ENCODE measurements at places on chromosomes 13 and 19.

GRCh38 chr19:31132753-31133110, 216.5 kb downstream of the TSHZ3 start:
- no peak for DNase-seq

DNA sequence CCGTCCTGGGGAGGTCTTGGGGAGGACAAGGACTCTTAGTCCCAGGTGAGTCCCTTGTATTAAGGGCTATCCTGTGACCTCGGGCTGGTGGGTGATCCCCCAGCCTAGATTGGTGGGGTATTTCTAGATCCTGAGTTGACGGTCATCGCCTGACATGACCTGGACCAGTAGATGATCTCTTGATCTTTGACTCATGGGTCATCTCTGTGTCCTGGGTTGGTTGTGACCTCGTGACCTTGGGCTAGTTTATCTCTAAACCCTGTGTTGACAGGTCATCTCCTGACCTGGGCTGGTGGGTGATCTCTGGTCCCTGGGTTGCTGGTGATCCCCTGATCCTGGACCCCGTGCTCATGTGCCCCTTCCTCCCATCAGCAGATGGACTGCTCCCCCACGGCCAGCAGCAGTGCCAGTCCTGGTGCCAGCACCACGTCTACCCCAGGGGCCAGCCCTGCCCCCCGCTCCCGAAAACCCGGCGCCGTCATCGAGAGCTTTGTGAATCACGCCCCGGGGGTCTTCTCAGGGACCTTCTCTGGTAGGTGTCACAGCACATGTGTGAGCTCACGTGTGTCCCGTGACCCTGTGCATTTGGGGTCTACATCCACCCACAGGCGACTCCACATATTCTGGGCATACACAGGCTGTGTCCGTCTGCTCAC, 6.3 kb downstream of the MIDN start:
- DNase-seq, result no peak

DNA sequence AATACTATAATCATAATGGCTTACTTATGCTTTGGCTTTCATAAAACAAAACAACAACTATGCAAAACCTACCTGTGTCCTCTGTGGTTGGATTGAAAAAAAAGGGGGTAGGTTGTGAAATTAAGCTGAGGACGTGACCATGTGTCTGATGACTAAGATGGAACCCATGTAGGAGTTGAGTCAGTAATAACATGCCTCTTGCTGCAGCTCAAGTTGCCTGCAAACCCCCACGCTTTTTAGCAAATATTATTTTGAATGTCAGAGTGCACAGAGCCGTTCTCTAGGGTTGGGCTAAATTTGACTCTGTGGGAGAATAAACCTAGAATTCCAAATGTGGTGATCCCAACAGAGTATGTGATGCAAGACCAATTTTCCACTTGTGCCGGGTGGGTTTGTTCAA, 209.3 kb downstream of the KCNRG start:
- DNase-seq, result no peak

DNA sequence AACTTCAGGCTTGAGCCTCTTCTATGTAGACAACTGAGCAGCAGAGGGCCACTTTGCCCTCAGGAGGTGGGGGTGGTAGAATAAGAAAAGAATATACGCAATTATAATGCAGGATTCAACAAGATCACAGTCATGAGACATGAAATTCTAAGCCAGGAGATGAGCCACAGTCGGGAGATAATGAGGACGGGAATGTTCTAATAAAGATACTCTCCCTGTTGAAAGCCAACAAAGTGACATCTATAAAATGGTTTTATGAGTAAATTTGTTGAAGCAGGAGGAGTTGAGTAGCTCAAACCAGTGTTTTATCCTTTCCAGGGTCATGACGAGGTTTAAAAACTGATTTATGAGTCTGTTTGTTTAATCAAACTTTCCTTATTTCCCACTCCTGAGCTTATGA, 152.0 kb upstream of the SERP2 start:
- no peak for DNase-seq

GRCh38 chr13:100398360-100398759, 190.2 kb downstream of the GGACT start:
- no peak for DNase-seq

- DNase-seq, result no peak
Measured at GRCh38 chr19:35177377-35178274, 23.1 kb downstream of the FXYD5 start.

DNA sequence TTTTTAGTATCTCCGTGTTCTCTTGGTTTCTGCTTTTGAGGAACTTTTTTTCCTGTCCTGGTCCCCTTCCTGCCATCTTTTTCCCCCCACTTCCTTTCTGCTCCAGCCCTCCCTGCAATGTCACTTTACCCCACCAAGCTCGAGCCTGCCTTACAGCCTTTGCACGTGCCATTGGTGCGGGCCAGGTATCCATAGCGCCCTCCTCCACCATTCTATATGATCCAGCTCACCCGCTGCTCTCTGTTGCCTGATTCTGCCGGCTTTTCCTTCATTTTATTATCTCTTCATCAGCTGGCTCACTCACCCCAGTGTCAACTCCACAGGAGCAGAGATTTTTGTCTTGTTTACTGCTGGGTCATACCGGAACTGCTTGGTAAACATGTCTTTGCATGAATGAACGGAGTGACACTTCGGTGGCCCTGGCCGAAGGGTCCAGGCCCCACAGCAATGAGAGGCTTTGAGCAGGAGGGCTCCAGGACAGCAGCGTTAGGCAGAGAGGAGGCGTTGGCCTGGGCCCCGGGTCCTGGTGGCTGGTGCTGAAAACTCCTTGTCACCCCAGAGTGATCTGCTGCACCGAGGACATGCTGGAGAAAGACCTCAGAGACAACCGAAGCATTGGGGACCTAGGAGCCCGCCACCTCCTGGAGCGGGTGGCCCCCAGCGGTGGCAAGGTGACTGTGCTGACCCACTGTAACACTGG, 1.2 kb downstream of the MRI1 start:
- no peak for DNase-seq

- DNase-seq, result peak; percentile 62
Measured at GRCh38 chr19:29263305-29264135, 50.6 kb upstream of the UQCRFS1 start.

DNA sequence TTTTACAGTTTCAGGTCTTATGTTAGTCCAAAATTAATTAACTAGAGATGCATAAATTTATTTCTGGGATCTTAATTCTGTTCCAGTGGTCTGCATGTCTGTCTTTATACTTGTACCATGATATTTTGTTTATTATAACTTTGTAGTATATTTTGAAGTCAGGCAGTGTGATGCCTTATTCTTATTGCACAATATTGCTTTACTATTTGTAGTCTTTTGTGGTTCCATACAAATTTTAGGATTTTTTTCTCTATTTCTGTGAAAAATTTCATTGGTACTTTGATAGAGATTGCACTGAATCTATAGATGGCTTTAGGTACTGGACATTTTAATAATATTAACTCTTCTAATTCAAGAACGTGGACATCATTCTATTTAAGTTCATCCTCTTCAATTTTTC, 304.0 kb downstream of the GPC5 start:
- DNase-seq, result no peak

DNA sequence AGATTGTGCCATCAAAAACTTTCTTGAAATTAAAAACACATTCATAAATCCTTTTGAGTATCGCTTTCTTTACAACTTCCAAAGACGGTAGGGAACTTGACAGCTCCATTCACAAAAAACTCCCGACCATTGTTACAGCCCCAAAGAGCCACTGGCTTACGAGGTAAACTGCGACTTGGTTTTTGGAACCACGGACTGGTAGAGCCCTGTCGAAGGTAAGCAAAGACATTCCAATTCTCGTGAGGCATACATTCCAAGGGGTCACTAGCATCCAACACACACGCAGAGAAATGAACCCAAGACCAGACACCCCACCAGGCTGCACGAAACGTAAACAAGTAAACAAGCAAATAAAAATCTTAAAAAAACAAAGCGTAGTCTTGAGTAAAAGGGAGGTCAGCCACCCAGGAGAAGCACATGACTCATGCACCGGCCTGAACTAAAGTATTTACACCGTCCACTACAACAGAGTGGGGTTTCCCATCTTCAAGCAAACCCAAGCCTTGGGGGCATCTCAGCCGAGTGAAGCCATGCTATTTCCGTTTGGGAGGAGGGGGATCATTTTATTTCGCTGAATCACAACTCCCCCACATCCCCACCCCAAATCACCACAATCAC, 1.4 kb downstream of the BRD4 start:
- peak; percentile 17 for DNase-seq

GRCh38 chr13:33798023-33798422, 19.9 kb upstream of the RFC3 start:
- no peak for DNase-seq

DNA sequence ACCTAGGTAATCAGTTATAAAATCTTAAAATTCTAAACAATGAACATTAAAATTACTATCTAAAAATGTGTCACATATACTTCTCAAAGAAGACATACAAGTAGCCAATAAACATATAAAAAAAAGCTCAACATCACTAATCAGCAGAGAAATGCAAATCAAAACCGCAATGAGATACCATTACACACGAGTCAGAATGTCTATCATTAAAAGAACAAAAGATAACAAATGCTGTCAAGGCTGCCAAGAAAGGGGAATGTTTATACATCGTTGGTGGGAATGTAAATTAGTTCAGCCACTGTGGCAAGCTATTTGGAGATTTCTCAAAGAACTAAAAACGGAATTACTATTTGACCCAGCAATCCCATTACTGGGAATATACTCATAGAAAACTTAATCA, 310.3 kb upstream of the EDNRB start:
- DNase-seq, result no peak

GRCh38 chr19:6489278-6490061, 7.9 kb upstream of the DENND1C start:
- DNase-seq, result no peak

- no peak for DNase-seq
Measured at GRCh38 chr13:20219577-20219976, 12.5 kb downstream of the GJB6 start.

GRCh38 chr13:29317828-29318227, 277.7 kb downstream of the SLC7A1 start:
- DNase-seq, result no peak

GRCh38 chr13:30807392-30807791, 72.0 kb downstream of the ALOX5AP start:
- DNase-seq, result no peak

DNA sequence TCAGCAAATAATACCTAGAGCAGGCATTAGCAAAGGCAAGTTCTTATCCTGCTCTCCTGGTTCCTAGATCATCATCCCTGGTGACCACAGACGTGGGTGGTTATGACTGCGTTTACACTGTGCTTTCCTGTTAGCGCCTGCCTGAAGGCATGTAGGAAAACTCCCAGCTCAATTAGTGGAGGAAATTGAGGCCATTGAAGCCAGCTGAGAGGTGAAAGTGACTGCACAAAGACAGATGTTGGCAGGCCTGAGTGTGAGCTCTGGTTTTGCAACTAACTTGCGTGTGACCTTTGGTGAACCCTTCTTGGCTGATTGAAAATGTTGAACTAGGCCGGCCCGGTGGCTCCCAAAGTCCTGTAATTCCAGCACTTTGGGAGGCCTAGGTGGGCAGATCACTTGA, 17.5 kb upstream of the NWD1 start:
- DNase-seq, result no peak

- no peak for DNase-seq
Measured at GRCh38 chr13:48938308-48938943, 37.3 kb upstream of the FNDC3A start.

DNA sequence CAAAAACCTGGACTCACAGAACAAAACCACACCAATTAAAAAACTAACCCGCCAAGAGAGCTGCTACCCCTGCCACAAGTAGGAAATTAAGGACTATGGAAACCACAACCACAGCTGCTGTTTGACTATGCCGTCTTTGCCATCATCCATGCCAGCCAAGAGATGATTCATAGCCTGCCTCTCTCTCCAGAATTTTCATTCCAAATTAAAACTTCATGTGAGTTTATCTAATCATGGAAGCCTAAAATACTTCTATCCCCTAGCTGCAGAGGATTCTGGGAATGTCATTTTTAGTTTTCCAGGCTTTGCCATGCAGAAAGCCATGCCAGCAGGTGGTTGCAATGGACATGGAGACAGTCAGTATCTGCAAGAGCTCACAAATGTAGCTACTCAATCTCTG, 27.6 kb upstream of the GTF2F2 start:
- no peak for DNase-seq

DNA sequence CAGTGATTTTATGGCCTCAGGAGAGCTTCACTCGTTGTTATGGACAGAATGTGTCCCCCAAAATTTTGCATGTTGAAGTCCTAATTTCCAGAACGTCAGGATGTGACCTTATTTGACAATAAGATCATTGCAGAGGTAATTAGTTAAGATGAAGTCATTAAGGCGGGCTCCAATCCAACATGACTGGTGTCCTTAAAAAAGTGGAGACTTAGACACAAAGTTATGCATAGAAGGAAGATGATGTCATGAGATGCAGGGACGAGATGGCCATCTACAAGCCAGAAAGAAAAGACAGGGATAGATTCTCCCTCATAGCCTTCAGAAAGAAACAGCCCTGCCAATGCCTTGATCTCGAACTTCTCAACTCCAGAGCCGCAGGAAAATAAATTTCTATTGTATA, 25.8 kb upstream of the SPATA13 start:
- DNase-seq, result no peak

DNA sequence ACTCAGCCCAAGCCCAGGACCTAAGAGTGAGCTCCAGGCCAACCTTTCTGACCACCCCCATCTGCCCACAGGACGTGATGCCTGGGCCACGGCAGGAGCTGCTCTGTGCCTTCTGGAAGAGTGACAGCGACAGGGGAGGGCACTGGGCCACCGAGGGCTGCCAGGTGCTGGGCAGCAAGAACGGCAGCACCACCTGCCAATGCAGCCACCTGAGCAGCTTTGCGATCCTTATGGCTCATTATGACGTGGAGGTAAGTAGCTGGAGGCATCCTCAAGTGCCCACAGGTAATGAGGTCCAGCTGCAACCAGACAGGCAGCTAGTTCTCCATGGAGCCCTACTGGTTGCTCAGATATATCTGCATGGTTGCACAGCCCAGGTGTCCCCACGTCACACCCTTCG, 14.8 kb downstream of the DDX39A start:
- DNase-seq, result no peak

DNA sequence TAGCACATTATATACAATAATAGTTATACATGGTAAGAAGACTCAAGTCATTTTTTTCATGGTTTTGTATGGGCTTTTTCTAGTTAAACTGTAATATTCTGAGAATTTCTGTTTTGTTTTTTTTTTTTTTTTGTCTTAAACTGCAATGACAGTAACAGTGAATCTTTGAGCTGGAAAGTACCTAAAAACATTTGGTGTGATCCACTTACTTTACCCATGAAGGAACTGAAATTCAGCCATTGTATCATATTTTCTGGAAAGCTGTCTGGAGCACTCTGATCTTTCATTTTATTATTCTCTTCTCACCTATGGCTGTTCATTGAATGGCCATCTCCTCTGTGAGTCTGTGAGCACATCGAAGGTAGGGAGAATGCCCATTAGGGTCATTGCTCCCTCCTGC, 37.8 kb downstream of the MYO16 start:
- no peak for DNase-seq

- DNase-seq, result no peak
Measured at GRCh38 chr13:59415498-59415897, 748.2 kb downstream of the DIAPH3 start.

GRCh38 chr19:800360-801029, 3.2 kb downstream of the PTBP1 start:
- no peak for DNase-seq

GRCh38 chr13:48412881-48413351, at the start of gene LPAR6:
Gene LPAR6 (minus strand): TSS chr13:48413113. CDS start chr13:48412423, 690 bp downstream.
- no peak for DNase-seq
